ENCODE measurements at places on chromosomes 2 and 18.

GRCh38 chr2:240338274-240338673 is 97.2 kb upstream of the GPC1 start:
- DNase-seq = no peak

- DNase-seq = no peak
These were observed at the start of gene MTCL1 for GRCh38 chr18:8705238-8705960. Gene MTCL1 (plus strand): TSS chr18:8705556. CDS start chr18:8705661, 105 bp downstream.

- DNase-seq = no peak
These were observed 82.7 kb downstream of the CALCRL start for GRCh38 chr2:187365315-187365714.

GRCh38 chr2:64228126-64228678 is 84.0 kb upstream of the PELI1 start:
- no peak for DNase-seq

DNA sequence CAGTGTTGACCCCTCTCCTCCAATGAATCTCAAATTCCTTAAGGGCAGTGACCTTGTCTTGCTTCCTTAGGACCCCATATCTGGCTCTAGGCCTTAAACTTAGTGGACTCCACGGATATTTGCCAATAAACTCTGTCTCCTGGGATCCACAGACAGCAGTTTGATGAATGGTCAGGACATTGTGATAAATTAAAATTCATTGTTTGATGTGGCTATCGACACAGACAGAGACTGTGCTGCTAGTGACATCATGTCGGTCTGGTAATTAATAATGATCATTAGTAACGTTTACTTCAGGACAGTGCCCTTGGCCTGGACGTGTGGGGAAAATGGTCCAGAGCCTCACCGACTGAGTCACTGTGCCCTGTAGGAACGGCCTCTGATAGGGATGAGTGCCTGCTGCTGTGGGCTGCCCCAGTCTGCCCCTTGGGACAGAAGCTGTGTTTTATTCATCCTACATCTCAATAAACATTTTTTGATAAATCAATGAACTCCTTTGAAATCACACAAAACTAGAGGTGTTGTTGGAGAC is 5.2 kb upstream of the SLC35F6 start:
- DNase-seq = no peak

- DNase-seq = no peak
These were observed 80.8 kb upstream of the COL5A2 start for GRCh38 chr2:189260361-189260814.

GRCh38 chr2:46296840-46297545 is at the start of gene EPAS1:
Gene EPAS1 (plus strand): TSS chr2:46297407. CDS start chr2:46297912, 505 bp downstream.
- DNase-seq = peak; percentile 66

Measured in stimulated activated CD8-positive, alpha-beta memory T cell treated with anti-CD3 and anti-CD28 coated beads, Interleukin-7, amount 100 ng/mL, for 48 hours (primary cell).